ENCODE measurements at places on chromosomes 11 and 22.

DNA sequence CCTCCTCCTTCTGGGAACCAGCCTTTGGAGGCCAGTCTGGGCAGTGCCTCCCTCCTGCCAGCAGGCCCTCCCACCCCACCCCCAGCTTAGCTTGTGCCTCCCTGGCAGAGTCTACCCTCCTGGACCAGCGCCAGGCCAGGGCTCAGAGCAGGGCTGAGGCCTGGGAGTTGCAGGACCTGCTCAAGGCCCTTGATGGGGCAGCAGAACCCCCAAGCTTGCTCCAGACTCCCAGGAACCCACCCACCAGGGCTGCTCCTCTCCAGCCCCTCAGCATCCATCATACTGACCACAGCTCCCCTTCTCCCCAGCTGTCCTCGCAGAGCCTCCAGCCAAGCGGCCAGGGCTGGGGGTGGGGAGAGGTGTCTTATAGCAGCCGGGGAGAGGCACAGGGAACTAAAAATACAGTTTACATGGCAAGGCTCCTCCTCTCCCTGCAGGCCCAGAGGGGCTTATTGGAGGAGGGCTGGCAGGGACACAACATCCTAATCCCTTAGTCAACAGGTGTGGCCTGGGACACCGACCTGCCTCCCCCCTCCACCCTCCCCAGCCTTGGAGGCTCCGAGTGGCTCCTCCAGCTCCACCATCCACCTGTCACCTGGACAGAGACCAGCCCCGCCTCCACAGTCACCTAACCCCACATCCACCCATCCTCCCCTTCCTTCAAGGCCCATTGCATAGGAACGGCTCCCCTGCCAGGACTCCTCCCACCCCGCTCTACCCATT, 5.2 kb upstream of the MB start:
- no peak for DNase-seq

DNA sequence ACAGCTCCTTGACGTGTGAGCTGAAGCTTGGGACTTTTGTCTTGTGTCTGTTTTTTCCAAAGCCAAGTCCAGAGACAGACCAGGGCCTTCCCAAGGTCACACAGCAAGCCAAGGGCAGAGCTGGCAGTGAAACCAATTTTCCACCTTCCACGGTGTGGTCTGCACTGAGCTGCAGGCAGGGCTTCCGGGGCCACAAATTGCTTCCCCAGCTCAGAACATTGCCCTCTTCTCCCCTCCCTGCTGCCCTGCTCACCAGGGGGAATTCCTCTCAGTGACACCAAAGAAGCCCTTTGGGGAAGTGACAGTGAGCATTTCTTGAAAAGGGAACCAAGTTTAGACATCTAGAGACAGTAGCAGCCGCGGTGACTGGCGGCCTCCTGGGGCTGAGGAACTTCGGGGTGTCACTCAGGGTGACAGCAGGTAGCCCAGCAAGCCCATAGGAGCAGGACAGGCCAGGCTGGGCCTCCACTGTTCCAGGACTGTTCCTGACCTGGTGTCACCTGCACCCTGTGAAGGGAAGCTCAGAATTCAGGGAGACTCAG, 9.2 kb downstream of the FXYD2 start:
- peak; percentile 71 for DNase-seq

GRCh38 chr22:22866381-22867111, 21.1 kb upstream of the IGLL5 start:
- DNase-seq: no peak

DNA sequence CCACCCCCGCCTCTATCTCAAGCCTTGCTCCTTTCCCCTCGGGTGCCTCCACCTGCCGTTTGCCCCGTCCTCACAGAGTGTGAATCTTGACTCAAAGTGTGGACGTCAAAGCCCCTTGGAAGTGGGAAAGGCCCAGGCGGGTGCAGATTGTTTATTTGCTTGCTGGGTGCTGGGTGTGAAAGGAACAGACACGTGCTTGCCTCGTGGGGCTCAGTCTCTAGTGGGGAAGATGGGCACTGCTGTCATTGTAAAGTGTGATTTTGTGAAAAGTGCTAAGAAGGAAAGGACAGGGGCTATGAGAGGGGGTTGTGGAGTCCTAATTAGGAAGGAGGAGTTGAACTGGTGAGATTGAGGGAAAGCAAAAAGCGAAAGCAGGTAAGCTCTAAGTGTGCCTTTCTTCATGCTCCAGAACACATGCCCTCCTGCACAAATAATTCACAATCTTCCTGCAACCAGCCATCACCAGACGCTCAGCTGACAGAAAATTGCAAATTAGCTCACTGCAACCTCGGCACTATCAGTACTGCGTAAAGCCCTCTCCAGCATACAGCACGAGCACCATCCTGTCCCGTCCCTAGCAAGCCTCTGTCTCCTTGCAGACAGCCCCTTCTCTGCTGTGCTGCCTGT, 9.7 kb upstream of the GCAT start:
- DNase-seq: no peak

- no peak for DNase-seq
Observed at GRCh38 chr11:117868815-117869561, 7.5 kb downstream of the FXYD6 start.

DNA sequence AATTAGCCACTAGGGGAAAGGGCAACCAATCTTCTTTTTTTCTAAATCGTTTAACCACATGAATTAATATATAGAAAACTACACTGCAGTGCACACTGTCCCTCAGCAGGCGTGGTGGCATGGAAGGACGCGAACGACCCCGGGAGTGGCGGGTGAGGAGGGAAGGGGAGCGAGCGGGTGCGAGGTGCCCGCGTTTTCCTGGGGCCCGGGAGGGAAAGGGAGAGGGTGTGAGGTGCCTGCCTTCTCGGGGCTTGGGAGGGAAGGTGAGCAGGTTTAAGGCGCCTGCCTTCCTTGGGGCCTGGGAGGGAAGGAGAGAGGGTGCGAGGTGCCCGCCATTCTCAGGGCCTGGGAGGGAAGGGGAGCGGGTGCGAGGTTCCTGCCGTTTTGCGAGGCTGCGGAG, 765 bp downstream of the GAB4 start:
- DNase-seq: no peak

- DNase-seq: no peak
Observed at GRCh38 chr11:103047837-103048236, 44.1 kb downstream of the DCUN1D5 start.

DNA sequence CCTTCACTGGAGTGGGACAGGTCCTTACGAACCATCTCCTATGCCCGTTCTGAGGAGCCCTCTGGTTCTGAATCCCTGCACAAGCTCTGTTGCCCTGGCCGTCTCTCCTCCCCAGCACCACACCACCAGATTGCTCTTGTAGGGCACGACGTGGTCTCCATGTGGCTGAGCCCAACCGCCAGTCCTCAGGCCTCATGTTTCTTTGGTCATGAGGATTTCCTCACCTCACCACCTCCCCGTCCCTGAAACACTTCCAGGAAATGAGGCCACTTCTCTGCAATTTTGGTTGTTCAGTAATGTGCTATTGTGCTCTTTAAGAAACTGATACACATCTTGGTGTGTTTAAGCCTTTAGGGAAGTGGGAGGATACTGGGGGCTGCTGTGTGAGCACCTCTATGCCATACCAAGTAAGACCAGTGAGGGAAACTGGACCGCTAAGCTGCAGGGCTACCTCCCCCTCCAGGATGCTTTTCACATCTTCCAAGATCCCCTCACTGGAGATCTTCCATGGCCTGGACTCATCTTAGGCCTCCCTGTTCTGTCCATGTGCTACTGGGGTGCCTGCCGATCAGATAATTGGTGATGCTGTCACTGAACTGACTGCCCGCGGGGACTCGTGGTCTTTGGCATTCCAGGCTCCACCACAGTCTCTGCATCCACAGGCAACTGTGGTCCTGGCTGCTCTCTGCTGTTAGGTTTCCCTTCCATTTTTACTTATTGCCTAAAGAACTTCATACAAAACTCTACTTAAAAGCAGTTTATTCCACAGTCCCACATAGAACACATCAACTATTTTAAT, 21.9 kb downstream of the DRICH1 start:
- peak; percentile 39 for DNase-seq

DNA sequence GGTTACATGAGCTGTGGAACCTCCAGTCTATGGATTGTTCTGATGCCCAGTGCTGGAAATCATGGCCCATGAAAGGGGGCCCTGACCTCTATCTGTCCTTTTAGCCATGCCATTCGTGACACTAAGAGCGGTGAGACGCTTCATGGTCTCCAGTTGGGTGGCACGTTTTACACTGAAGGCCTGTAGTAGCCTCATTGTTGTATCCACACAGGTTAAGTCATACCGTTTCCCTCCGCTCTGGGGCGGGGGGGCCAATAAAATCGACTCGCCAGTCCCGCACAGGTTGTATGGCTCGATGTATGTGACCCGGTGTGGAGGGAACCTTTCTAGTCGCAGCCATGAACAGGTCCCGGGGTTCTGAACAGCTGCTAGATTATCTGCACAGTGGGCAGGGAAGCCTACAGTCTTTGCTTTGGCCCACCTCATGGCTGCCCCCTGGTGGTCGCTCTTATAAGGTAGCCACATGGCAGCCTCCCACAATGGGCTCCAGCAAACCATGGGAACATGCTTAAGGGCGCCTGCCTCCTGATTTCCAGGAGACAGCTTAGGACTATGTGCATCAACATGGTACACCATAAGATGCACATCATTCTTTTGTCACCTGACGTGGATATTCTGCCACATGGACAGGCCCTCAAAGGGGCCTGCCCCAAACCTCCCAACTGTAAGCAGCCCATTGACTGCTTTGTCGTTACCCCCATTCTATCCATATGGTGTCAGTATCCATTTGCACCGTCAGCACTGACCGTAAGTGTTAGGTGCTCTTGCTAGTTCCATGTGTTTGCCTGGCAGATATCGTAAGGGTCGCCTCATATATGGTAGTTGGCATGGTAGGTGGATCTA, 19.7 kb upstream of the APOL3 start:
- DNase-seq: peak; percentile 84

DNA sequence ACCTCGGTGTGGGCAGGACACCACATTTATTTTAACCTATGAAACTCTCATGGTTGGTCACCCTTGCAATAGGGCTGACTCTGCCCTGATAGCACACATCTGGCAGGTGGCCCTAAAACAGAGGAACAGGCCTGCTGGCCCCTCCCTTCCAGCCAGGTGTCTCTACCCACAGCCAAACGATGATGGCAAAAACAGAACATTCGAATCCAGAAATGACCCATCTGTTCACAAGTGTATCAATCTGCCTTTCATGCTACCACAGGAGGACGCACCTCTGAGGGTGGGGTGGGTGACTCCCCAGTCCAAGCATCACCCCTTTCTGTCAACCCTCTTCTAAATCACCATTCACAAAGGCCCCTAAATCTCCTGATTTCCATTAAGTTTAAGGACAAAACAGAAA, 118.1 kb downstream of the ETS1 start:
- DNase-seq: no peak

GRCh38 chr22:37144180-37144554, 5.5 kb downstream of the IL2RB start:
- DNase-seq: no peak

- no peak for DNase-seq
Observed at GRCh38 chr11:96021901-96022650, 98.2 kb upstream of the MTMR2 start.

DNA sequence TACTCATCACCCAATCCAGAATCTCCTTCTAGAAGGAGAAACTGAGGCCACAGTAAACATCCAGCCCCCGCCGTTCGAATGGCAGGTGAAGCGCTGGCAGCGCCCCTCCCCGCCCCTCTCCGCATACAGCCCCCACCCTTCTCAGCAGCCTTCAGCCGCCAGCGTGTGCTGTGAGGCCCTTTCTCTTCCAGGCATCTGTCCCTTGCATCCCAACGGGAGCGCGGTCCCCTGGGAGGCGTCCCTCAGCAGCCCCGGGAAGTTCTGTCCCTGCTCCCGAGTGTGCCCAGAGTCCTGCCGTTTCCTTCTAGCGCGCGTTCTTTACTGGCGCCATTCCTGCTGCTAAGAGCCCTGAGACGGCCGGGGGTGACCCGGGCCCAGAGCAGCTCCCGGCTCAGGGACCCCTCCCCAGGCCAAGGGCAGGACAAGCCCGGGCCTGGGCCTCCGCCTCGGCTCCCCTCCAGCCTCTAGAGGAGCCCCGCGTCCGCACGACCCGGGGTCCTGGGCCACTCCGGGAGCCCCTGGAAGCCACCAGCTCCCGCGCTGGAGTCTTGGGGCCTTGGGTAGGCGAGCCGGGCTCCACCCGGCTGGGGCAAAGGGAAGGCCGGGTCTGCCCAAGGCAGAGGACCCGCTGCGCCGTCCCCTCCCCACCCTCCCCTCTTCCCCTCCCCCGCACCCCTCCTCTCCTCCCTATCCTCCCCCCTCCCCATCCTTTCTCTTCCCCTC, 450.4 kb downstream of the OPCML start:
- DNase-seq: no peak

GRCh38 chr22:38218661-38219622, 17.1 kb downstream of the MAFF start:
- DNase-seq: no peak

- no peak for DNase-seq
Observed at GRCh38 chr11:34323601-34324000, 34.2 kb downstream of the ABTB2 start.

- peak; percentile 30 for DNase-seq
Observed at GRCh38 chr11:126484266-126484665, 128.8 kb downstream of the ST3GAL4 start.

GRCh38 chr11:2716376-2717095, 16.7 kb upstream of the KCNQ1OT1 start:
- no peak for DNase-seq

DNA sequence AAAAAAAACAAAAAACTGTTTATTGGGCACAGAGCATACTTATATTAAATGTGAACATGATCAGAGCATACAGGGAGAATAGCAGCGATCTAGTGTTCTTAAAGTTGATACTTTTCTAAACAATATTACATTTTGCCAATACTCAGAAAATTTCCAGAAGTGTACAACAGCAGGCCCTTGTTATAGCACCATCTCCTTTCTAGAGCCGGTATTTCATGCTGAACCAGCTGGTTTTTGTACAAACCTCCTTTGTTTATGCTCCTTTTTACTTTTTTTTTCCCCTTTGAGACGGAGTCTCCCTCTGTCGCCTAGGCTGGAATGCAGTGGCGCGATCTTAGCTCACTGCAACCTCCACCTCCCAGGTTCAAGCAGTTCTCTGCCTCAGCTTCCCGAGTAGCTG, 90.7 kb downstream of the PPP6R3 start:
- no peak for DNase-seq

GRCh38 chr11:1603629-1604028, 4.6 kb downstream of the KRTAP5-3 start:
- DNase-seq: no peak

GRCh38 chr22:47408409-47408808, 646.0 kb downstream of the TBC1D22A start:
- no peak for DNase-seq

GRCh38 chr22:16717699-16718558, 107.3 kb downstream of the XKR3 start:
- DNase-seq: no peak
